Stimulated activated naive CD8-positive, alpha-beta T cell treated with anti-CD3 and anti-CD28 coated beads, Interleukin-15, amount 100 ng/mL, for 72 hours (primary cell): ENCODE measurements at places on chromosomes 2 and 18.

DNA sequence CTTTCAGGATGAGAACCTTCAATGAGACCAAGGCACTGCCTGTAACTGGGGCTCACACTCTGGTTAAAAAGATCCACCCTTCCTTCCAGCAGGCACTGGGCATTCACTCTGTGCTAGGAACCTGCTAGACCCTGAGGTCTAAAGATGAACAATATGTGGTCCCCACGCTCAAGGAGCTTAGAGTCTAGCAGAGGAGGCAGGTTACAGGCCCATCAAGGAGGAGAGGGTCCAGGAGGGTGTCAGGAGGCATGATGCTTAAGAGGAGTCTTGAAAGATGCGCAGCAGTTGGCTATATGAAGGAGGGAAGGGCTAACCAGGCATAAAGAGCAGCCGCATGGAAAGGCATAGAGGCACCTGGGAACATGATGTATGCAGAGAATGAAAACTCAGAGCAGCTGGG, 4.5 kb downstream of the ANKRD53 start:
- DNase-seq, result no peak

- DNase-seq, result peak; percentile 90
These were observed at the start of gene DUSP28 for GRCh38 chr2:240560084-240560479. DUSP28 (plus strand) TSS chr2:240560357; CDS start chr2:240560685, 328 bp downstream.

- DNase-seq, result no peak
These were observed 325.9 kb downstream of the SLC8A1 start for GRCh38 chr2:40126006-40126405.

- no peak for DNase-seq
These were observed 162.5 kb downstream of the RAD51AP2 start for GRCh38 chr2:17355608-17356329.

DNA sequence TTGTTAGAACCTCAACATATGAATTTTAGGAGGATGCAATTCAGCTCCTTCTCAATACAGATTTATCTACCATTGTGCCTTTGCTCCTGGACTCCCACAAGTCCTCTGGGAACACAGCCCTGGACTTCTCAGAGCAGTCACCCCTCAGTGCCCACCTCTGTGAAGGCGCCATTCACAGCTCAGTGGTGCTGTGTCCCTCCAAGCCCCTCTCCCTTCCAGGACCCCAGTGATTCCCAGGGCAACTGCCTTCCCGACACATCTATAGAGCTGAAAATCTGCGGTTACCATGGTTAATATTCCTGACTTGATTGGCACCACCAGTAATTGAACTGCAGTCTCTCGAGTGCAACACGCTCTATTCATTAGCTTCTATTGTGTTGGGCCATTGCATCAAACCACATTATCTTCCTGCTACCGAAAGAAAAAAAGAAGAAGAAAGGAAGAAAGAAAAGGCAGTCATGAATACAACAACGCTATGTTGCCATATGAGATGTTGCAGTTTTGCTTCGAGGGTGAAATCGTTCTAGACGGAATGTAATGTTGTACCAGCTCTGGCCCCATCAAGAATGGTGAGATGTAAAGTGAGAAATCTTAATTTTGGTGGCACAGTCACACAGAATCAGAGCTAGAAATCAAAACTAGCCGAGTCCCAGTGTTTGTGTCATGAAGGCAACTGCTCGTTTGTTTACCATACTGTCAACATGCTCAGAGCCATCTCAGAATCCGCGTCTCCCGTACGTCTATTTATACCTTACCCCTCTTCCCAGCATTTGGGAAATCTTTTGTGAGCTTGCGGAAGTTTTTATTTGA, 524.0 kb upstream of the ID2 start:
- no peak for DNase-seq

- DNase-seq, result no peak
These were observed at the start of gene CYP26B1 for GRCh38 chr2:72147303-72147971. CYP26B1 (minus strand) TSS chr2:72147862; CDS start chr2:72147834, 28 bp downstream.

DNA sequence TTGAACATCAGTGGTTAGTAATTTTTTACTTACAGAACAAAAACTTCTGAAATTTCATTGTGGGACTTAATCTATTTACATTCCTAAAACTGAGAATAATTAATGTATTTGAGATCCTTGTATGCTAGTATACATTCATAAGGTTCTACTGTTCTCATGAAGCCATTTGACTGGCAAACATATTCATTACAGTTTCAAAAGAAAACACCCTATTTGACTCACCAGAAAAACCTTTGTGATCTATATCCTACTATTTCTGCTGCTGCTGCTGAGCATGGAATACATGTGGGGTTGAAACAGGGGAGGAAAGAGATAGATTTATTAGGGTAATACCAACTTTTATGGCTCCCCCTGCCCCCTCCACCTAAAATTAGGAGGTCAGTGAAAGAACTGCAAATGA, 21.8 kb downstream of the MARS2 start:
- no peak for DNase-seq

DNA sequence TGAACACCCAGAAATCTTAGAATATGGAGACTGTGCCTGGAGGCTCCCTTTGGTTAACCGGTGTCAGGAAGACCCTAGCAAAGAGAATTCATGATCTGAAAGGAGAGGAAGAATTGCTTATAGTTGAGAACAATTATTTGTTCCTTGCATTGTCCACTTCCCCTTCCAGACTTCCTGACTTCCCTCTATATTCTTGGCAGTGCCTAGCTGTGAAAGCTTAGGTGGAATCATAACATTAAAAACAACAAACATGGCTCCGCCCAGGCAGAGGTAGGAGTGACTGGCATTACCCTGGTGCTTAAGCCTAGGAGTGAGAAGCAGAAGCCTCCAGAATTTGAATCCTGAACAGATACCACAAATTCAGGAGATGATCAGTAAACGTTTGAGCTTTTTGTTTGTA, 1.9 kb downstream of the TTL start:
- no peak for DNase-seq

DNA sequence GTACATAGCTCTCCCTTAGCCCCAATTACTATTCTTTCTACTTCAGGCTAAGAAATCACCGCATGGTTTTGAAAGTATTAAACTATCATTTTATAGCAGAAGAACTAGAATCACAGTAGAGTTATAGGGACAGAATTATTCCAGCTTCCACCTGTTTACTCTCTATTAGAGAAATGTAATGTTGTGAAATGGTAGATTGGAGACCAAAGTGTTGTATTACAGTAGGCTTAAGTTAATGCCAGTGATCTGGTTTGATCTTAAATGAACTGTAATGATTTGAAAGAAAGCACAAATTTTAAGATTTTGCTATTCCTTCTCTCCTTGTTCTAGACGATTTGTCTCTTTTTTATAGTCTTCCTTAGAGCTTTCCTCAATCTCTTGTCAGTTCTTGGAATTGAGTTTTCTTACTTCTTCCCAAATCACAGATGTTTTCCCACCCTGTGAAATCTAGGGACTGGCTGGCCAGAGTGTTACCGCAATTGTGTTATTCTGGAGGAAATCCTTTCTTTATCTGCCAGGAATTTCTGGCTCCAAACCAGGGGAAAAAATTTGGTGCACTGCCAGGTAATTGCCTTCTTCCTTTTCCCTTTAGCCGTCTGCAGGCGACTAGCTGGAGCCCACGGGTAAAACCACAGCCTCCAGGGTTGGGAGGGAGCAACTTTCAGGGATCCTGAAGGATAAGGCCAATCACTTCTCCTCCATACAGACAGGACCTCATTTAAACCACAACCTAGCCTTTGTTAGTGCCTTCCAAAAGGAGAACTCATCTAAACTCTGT, 51.7 kb downstream of the NOP58 start:
- DNase-seq, result no peak

DNA sequence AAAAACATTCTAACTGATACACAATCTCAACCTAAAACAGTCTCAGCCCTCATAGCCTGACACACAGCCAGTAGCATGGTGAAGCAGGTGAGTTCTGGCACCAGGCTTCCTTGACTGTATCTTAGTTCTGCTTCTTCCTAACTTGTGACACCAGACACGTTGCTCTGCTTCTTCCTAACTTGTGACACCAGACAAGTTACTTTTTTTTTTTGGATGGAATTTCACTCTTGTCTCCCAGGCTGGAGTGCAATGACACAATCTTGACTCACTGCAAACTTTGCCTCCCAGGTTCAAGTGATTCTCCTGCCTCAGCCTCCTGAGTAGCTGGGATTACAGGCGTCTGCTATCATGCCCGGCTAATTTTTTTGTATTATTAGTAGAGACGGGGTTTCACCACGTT, 6.7 kb upstream of the ATG16L1 start:
- DNase-seq, result no peak
